ENCODE measurements at places on chromosomes 5 and 9.

GRCh38 chr9:21559402-21560280 lies 77.5 kb upstream of the IFNE start:
- no peak for DNase-seq
- peaks cover 6% of the 10 kb centered on the region for H3K4me1 ChIP-seq
- no peak overlapping the region for H3K4me3 ChIP-seq
- no peak overlapping the region for H3K27ac ChIP-seq

DNA sequence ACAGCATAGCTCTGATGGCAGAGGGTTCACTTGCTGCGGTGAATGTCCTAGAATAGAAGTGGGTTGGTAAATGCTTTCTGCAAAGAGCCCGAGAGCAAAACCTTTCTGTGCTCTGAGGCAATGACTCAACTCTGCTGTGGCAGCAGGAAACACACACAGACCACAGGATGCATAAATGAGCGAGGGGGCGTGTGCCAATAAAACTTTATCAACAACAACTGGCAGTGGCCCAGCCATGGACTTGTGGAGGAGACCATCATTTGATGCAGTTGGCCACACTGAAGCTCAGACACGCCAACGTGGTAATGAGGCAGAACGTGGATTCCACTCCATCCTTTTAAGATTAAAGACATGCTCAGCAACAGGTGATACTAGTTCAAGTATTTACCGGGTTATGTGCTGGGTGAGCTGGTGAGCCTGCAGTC lies 6.8 kb downstream of the MRPL36 start:
- no peaks in the 10 kb centered on the region for H3K27me3 ChIP-seq
- H3K27ac ChIP-seq, result no peak overlapping the region
- DNase-seq, result no peak

GRCh38 chr5:146079695-146080373 lies 25.5 kb downstream of the PLAC8L1 start:
- H3K36me3 ChIP-seq, result no peaks in the 10 kb centered on the region
- DNase-seq, result no peak
- H3K27me3 ChIP-seq, result no peaks in the 10 kb centered on the region
- no peak overlapping the region for H3K4me3 ChIP-seq
- no peak overlapping the region for H3K27ac ChIP-seq

DNA sequence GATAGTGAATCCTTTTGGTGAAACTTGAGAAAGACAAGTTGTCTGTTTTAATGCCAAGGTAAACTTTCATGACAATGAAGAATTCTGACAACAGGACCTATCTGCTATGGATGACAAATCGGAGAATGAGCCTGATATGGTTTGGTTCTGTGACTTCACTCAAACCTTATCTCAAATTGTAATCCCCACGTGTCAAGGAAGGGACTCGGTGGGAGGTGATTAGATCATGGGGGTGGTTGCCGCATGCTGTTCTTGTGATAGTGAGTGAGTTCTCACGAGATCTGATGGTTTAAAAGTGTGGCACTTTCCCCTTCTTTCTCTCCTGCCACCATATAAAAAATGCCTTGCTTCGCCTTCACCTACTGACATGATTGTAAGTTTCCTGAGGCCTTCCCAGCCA lies 1964.1 kb upstream of the CDH9 start:
- no peak overlapping the region for H3K4me3 ChIP-seq
- no peak for DNase-seq
- H3K27ac ChIP-seq, result no peak overlapping the region
- H3K27me3 ChIP-seq, result no peaks in the 10 kb centered on the region
- no peaks in the 10 kb centered on the region for H3K36me3 ChIP-seq
- no peaks in the 10 kb centered on the region for H3K4me1 ChIP-seq

DNA sequence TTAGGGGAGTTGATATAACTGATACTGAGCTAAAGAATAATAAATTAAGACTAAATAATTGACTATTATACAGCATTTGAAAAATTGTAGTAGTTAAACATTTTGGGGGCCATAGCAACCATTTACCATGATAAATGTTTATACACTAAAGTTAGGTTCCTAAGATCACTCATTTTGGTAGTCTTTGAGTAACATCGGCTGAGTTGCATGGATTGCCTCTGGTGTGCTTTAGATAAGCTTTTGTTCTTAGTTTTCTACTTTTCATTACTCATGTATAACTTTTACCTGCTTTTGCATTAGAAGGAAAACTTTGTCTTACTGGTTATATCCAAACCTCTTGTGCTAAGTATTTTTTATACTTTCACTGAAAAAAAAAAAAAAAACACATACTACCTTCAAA lies 101.2 kb downstream of the SLC44A1 start:
- DNase-seq, result no peak
- H3K27ac ChIP-seq, result no peak overlapping the region

DNA sequence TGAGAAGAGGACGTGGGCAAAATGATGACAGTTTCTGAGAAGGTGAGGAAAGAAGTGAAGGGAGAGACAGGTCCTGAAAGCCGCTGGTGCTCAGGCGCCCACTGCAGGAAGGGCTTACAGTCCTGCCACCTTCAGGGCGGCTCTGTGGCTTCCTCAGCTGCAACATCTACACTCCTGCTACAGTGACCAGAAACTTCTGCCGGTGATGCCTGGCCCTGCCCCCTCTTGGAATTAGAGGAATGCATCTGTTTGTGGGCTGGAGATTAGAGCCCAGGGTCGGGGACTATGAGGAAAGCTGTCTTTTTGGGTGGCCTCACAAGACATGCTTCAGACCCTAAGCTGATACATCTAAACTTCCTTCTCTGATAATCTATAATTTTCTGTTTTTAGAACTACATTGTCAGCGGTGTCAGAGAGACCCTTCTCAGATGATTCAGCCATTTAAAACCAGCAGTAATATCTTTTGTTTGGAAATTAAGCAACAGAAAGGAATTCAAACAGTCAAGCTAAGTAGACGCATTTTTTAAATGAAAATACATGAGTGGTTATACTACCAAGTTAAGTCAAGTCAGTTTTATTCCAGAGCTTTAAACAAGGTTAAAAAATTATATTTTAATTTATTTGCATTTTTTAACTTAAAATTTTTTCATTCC lies 30.4 kb downstream of the PRDM6 start:
- no peak overlapping the region for H3K27ac ChIP-seq
- no peaks in the 10 kb centered on the region for H3K36me3 ChIP-seq
- no peak overlapping the region for H3K4me3 ChIP-seq
- DNase-seq, result no peak
- no peaks in the 10 kb centered on the region for H3K4me1 ChIP-seq

DNA sequence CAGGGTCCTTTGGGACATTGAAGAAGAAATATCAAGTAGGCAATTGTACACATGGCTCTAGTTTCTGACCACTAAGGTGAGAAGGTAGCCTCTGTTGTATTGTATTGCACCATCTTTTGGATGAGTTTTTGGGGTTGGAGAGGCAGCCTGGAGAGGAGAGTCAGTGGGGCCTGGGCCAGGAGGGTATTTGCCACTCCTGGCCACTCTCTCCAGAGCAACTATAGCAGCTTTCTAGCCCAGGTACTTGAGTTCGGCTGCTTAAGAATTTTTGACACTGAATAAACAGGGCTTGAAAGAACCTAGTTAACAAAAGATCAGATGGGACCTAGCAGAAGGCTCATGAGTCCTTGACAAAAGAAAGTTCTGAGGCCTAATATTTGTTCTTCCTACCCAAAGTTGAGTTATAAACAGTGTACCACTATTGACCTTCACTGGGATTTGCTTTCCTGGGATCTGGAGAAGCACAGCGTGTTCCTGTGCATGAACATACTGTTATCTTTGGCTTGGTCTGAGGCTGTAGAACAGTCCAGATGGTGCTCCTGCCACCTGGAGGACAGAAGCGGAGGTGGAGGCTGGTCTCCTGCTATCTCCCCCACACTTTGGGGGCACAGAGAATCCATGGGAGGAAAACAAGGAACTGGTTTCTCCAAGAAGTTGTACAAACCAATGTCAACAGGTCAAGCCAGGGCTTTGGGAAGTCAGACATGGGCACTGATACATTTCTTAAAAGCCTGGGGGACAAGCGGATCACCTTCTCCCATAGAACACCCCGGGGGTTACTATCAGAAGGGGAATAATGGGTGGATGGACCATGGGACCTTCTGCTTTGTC lies 110.4 kb upstream of the LIFR start:
- peak; percentile 35 for DNase-seq
- H3K27me3 ChIP-seq, result no peaks in the 10 kb centered on the region
- H3K27ac ChIP-seq, result no peak overlapping the region
- H3K4me3 ChIP-seq, result no peak overlapping the region
- H3K4me1 ChIP-seq, result peaks cover 13% of the 10 kb centered on the region

GRCh38 chr9:75639971-75640610 lies 250.4 kb upstream of the PCSK5 start:
- H3K36me3 ChIP-seq, result no peaks in the 10 kb centered on the region
- no peak overlapping the region for H3K4me3 ChIP-seq
- no peaks in the 10 kb centered on the region for H3K4me1 ChIP-seq
- no peak overlapping the region for H3K27ac ChIP-seq
- H3K27me3 ChIP-seq, result no peaks in the 10 kb centered on the region

GRCh38 chr5:38167562-38167996 lies 90.8 kb upstream of the EGFLAM start:
- H3K36me3 ChIP-seq, result no peaks in the 10 kb centered on the region
- no peaks in the 10 kb centered on the region for H3K27me3 ChIP-seq
- H3K4me3 ChIP-seq, result no peak overlapping the region
- H3K4me1 ChIP-seq, result no peaks in the 10 kb centered on the region
- no peak for DNase-seq
- H3K27ac ChIP-seq, result no peak overlapping the region

- no peak overlapping the region for H3K27ac ChIP-seq
- peaks cover 6% of the 10 kb centered on the region for H3K4me1 ChIP-seq
- no peaks in the 10 kb centered on the region for H3K36me3 ChIP-seq
- DNase-seq, result no peak
- no peaks in the 10 kb centered on the region for H3K27me3 ChIP-seq
Observed at GRCh38 chr5:66986534-66986933, 210.1 kb downstream of the CD180 start.

DNA sequence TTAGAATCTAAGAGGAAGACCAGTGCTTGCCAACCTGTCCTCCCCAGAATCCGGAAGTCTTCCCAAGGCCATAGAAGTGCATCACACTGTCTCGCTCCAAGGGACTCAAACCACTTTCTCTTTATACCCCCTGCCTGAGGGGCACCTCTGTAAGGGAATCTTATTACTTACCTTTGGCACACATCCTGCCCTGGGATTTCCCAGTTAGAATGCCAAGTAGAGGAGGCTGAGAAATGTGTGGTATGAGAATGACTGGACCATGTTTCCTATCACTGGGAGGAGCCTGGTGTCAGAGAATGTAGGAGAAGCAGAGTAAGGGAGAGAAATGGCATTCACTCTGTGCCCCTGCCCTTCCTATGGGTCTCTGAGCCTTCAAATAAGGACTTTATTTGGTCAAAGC lies 85.8 kb downstream of the AOPEP start:
- H3K27ac ChIP-seq, result no peak overlapping the region
- DNase-seq, result no peak
- H3K4me3 ChIP-seq, result no peak overlapping the region
- H3K36me3 ChIP-seq, result no peaks in the 10 kb centered on the region

DNA sequence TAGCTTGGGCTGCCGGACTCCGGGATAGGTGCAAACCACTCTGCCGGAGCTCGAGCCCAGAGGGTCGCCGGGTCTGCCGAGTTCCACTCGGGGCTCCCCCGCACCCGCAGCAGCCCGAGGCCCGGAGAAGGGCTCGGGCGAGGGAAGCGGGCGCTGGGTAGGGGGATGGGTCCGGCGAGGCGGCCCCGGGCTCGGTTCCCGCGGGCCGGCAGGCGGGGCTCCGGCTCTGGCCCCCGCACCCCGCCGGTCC lies 507 bp downstream of the RICTOR start:
- H3K27ac ChIP-seq, result peak overlapping the region; percentile 97
- H3K4me3 ChIP-seq, result peak overlapping the region; percentile 89

DNA sequence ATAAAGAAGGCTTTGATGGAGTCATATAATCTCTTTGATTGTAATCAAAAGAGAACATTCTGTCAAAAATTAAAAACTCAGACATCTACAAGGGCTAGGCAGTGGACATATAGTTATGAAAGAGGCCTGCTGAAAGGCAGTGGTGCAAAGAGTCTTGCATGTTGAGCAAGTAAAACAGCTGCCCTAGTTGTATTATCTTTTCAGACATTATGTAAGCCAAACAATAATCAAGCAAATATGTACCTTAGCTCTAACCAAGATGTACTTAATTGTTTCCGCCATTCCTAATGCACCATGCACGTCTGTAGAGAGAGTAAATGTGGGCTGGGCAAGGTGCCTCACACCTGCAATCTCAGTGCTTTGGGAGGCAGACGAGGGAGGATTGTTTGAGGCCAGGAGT lies 14.3 kb downstream of the GAPT start:
- no peaks in the 10 kb centered on the region for H3K4me1 ChIP-seq
- H3K4me3 ChIP-seq, result no peak overlapping the region
- DNase-seq, result no peak
- H3K27me3 ChIP-seq, result no peaks in the 10 kb centered on the region

GRCh38 chr9:18478501-18479361 lies 4.8 kb downstream of the ADAMTSL1 start:
- H3K27ac ChIP-seq, result no peak overlapping the region
- no peaks in the 10 kb centered on the region for H3K27me3 ChIP-seq
- H3K4me1 ChIP-seq, result no peaks in the 10 kb centered on the region
- no peak overlapping the region for H3K4me3 ChIP-seq
- DNase-seq, result no peak
